ENCODE measurements at places on chromosomes 1 and 21.
A peak's percentile ranks its signal among the peaks of the same experiment; 100 is the strongest.

DNA sequence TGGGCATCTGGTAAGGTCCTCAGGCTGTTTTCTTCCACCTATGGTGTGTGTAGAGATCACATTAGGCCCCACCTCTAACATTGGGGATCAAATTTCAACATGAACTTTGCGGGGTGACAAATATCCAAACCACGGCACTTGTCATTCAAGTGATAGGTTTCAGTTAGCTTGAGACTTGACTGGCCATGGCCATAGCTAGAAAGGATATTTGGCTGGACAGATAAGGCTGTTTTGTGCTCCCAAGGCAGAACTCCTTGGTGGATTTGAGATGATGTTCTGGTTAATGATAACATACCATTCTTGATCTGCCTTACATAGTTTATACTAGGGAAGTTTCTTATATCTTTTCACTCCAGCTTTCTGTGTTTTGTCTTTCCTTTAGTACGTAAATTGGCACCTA, 48.5 kb downstream of the CELF3 start:
- no peak for DNase-seq

DNA sequence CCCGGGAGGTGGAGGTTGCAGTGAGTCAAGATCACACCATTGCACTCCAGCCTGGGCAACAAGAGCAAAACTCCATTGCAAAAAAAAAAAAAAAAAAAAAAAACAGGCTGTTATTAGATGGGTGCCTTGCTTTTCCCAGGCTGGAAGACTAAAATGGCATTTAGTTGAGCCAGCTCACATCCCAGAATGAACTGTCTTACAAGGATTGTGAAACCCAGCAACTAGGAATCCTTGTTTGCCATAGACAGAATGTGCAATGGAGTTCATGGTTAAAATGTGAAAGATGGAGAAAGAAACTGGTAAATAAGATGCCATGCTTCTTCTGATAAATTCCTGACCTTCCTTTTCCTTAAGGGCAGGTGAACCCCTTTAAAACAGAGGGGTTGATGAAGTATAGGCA, 215.8 kb upstream of the GREM2 start:
- DNase-seq, result no peak

DNA sequence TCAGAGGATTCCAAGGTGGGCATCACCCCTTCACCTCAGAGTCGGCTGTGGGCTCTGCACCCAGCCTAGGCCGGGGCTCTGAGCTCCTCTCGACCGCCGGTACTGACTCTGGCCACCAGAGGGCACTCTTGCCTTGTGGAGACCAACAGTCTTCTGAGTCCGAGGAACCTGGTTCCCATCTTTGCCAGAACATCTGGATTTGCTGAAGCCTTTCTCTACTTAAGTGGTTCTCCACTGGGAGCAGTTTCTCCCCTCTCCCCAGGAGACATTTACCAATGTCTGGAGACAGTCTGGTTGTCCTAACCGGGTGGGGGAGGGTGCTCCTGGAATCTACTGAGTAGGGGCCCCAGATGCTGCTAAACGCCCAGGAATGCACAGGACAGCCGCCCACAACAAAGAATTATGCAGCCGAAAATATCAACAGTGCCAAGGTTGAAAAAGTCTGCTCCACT, 9.4 kb downstream of the ETV3L start:
- DNase-seq, result peak; percentile 53

DNA sequence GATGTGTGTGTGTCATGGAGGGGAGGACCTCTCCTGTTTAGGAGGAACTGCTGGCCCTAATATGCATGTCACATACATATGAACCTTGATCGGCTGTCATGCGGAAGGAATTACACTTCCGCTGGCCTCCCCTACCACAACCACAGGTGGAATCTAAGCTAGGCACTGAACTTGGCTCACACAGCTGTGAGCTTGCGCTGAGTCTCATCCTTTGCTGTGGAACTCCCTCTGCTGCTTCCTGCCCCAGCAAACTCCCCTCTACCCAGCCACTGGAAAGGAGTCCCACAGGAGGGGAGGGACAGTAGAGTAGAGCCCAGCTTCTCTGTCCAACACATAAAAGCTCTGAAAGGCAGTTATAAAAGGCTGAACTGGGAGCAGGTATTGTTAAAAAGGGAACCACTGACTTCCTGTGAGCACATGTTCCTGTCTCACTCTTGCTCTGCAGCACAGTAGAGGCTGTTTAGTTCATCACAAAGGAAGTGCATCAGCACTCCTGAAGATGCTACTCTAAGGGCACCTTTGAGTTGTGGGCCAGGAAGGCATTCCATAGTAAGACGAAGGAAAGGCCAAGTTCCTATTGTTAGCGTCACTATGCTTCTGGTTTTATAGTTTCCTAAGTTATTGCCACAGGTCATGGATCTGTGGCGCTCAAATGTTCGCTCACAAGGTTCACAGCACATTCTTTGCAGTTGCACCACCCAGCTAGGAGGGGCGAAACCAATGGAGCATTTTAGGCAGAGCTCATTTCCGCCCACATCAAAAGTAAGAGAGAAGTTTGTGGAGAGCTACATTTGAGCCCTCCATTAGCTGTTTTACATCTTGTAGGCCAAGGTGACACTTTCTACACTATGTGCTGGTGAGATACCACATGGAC, 17.7 kb upstream of the PTPRC start:
- peak; percentile 63 for DNase-seq

DNA sequence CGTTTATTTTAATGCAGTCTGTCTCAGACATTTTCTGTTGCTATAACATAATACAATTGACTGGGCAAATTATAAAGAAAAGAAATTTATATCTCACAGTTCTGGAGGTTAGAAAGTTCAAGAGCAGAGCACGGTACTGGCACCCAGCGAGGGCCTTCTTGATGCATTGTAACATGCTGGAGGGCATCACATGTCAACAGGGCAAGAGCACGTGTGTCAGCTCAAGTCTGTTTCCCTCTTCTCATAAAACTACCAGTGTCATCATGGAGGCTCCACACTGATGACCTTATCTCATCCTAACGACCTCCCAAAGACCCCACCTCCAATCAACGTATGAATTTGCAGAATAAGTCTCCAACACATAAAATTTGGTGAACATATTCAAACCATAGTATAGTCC, 90.6 kb upstream of the GRIK1 start:
- no peak for DNase-seq

- no peak for DNase-seq
These were observed 243.0 kb upstream of the LYPLAL1 start for GRCh38 chr1:218930472-218931241.

- no peak for DNase-seq
These were observed 88.8 kb downstream of the STUM start for GRCh38 chr1:226637147-226637935.

- DNase-seq, result peak; percentile 65
These were observed 48.0 kb upstream of the ZC3H11B start for GRCh38 chr1:219660666-219661463.

- peak; percentile 18 for DNase-seq
These were observed 102.7 kb upstream of the PBX1 start for GRCh38 chr1:164456272-164456671.

DNA sequence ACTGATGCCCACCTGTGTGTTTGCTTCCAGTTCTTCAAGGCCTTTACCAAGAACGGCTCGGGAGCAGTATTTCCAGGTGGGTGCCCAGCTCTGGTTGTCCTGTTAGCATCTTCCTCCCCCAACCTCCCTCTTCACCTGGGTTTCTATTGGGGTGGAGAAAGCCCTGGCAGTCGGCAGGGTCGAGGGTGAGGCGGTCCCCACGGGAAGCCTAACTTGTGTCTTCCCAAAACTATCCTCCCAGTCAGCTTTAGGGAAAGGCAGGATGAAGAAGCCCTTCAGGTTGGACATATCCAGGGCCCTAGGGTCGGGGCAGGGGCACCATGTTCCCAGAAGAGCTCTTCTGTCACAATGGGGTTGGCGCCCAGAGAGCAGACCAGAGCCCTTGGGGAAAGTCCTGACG, 20.6 kb downstream of the QSOX1 start:
- no peak for DNase-seq

- DNase-seq, result no peak
These were observed 60.7 kb downstream of the ADARB1 start for GRCh38 chr21:45135122-45135521.

Data from Caki2 (cell line).